ENCODE measurements at places on chromosomes 7 and 10.

DNA sequence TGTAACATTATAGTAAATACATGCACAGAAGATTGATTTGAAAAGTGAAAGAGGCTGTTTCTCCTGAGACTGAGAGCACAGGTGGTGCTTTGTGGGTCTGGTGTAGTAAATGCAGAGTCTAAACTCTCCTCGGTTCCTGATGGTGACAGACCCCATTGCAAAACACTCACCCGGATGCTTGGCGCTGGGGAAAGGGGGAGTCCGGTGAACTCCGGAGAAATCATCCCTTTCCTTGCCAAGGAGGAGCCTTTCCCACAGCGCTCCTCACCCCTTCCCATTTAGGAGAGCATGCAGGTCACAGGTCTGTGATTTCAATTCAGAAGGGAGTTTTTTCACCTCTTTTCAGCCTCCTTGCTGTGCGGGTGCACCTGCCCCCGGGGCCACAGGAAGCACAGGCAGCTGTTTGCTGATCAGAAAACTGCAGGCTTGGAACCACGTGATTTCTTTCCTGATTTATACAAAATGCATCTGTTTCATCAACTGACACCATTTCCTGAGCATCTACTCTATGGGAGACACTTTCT lies 75.6 kb upstream of the LYZL2 start:
- DNase-seq = no peak

DNA sequence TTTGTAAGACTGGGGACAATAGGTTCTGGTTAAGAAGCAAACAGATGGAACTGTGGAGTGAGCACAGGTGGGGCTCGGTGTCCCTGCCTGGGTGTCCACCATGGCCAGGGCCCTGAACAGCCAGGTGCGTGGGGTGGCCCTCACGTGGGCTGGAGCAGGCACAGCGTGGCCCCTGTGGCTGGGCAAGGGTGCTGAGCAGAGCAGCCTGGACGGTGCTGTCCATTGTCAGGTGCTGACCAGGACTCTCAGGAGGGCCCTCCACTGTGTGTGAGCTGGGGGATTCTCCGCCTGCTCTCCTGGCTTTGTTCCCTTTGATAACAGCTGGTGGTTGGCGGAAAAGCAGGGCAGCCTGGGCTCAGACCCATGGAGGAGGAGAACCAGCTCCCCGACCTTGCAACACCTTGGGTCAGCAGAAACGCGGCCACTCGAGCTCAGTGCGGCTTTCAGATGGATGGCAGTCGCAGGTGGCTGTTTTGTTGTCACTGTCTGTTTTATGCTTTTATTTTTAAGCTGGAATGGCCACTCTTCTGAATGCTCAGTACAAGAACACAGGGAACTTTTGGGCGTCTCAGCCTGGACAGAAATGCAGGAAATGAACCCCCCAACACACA lies 273.9 kb upstream of the ADARB2 start:
- no peak for DNase-seq

GRCh38 chr10:11898033-11898371 lies 74.8 kb downstream of the PROSER2 start:
- DNase-seq = no peak

GRCh38 chr10:21473135-21473534 lies 52.3 kb downstream of the SKIDA1 start:
- no peak for DNase-seq

DNA sequence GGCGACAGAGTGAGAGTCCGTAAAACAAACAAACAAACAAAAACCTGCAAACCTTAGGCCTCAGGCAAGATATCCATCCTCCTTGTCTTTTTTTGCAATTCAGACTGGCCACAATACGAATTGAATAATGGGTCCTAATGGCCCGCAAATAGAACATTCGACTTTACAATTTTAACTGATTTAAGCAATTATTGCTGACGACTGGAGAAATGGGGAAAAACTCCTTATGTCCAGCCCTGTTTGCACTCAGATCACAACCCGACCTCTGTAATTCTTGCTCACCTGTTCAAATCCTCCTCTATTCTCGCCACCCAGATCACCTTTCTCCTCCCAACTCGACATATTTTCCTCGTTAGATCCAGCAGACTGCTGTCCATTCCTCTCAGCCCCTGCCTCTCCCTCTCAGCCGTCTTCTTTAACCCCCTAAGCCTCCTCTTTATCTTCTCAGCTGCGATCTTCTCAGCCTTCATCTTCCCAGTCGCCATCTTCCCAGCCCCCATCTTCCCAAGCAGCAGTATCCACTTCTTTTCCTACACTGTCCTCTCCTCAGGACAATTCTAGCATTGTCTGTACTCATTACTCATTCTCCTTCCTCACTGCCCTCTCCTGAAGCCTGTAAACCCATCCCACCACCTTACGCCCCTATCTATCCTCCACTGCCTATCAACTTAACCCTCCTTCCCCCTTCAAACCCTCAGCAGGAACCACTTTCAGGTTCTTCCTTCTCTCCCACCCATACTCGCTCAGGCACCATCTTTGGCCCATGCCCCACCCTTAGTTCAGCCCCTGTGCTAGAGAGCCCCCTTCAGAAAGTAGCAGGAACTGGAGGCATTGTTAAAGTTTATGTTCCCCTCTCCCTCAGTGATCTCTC lies 61.8 kb downstream of the LRRC17 start:
- DNase-seq = no peak

GRCh38 chr10:29007370-29007747 lies 281.5 kb upstream of the LYZL1 start:
- DNase-seq = no peak

DNA sequence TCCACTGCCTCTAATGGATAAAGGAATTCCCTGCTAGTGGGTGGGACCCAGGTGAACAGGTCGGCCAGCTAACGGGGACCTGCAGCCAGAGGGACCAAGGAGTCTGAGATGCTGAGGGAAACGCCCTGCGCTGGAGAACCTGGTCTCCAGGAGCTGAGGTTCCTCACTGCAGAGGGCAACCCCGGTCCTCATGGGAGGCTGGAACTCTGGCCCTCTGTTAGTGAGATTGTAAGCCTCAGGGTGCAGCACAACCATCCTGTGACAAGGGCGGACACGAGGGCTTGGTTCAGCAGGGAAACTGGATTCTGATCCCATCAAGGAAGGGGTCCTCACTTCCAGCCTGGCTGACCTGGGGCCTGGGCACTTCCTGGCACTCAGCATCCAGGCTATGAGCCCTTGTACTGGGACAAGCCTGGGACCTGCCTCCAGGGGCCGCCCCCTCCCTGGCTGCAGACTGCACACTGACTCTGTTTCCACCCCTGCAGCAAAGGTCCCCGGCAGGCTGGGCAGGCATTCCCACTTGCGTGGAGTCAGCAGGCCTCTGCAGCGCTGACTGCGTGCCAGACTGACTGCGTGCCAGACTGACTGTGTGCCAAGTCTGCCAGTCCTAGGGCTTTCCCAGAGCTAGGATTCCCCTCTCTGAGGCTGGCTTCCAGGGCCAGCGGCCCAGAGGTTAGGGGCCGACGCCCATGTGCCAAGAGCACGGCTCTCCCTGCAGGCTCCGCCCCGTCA lies 143.2 kb downstream of the MAPK8 start:
- DNase-seq = no peak

DNA sequence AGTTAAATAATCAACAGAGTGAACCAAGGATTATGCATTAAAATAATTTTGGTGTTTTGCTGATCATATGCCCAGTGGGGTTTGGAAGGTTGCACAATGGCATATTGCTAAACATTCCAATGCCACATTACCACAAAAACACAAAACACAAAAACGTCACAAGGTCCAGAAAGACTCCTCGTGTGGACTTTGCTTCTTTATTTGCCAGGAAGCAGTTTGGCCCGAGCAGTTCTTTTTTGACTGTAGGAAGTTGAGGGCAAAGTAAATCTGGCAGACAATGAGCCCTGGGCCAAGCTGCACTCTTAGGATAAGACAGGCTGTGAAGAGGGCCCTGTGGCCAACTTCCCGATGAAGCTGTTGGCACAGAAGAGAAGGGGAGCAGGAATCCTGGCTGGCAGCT lies 39.2 kb upstream of the SLC35B4 start:
- no peak for DNase-seq

- DNase-seq = no peak
Measured at GRCh38 chr10:101668566-101668965, 26.4 kb downstream of the FBXW4 start.

- no peak for DNase-seq
Measured at GRCh38 chr7:47489624-47490023, 92.3 kb downstream of the TNS3 start.

DNA sequence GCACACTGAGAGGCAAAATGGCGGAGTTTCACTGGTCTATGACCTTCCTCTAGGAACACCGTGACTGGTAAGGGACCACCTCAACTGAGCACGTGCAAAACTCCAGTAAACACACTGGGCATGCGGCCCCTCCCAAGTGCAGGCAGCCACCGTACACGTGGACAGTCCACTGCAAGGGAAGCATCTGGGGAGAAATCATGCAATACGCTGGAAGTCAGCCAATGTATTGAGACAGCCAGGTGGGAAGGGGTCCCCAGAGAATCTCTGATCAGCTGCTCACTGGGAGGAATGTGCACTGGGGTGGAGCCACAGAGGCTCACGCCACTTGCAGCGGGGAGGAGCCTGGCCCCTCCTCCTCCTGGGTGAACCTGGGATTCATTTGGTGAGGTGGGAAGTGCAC lies 49.3 kb downstream of the CFAP46 start:
- DNase-seq = no peak

- DNase-seq = peak; percentile 91
Measured at GRCh38 chr7:111639934-111640333, 77.6 kb upstream of the IMMP2L start.

DNA sequence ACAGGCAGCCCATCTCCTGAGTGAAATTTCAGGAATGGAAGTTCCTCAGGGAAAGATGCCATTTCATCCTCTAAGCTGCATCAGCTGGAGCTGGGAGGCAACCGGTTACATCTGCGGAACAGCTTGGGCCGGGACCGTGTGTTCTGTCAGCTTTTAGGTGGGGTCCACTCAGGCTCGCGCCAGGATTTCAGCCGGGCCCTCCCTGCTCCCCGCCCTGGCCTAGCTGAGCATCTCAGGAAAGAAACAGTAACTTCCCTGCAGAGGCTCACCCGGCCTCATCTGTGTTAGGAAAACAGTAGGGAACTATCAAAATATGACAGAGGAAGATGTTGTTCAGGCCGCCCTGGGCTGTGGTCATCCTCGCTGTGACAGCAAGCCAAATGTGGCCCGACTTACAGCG lies 110.4 kb downstream of the TRIL start:
- DNase-seq = no peak

GRCh38 chr7:27595009-27595408 lies 67.7 kb downstream of the HIBADH start:
- no peak for DNase-seq

GRCh38 chr10:63297941-63298340 lies 164.8 kb downstream of the NRBF2 start:
- DNase-seq = no peak

- no peak for DNase-seq
Measured at GRCh38 chr10:110704906-110705476, 60.9 kb downstream of the RBM20 start.

DNA sequence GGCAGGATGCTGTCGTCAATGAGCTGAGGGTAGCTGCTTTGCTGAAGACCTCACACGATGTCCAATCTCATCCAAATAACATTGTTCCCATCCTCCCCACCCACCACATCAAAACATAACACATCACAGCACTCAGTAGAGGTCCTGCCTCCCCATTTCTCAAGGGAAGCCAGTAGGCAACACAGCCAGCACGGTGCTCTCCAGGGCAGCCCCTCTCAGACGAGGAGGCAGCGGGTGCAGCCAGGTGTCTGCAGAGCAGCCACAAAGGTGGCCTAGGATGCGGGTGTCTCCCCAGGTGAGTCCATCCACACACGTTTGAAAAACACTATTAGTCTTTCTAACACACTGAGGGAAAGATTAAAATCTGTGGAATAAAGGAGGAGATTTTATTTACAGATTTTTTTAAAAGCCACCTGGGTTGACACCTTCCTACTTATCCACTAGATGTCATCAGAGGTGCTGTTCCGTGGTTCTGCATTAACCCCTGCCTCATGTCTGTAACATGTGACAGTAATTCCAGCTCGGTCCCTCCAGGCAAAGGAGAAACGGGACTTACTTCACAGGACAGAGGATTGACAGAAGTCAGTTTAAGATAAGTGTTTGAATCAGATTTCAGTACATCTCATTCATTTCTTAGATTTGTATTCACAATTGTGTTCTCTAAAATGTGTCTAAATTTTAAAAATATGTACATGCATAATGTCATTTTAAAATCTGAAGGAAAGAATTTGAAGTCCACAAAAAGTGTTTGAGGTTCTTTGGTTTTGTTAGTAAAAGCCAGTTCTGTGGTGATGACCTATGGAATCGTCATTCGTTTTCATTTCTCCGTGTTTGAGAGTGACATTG lies 68.0 kb downstream of the LANCL2 start:
- peak; percentile 20 for DNase-seq

- no peak for DNase-seq
Measured at GRCh38 chr7:135773464-135773863, 24.9 kb upstream of the FAM180A start.

DNA sequence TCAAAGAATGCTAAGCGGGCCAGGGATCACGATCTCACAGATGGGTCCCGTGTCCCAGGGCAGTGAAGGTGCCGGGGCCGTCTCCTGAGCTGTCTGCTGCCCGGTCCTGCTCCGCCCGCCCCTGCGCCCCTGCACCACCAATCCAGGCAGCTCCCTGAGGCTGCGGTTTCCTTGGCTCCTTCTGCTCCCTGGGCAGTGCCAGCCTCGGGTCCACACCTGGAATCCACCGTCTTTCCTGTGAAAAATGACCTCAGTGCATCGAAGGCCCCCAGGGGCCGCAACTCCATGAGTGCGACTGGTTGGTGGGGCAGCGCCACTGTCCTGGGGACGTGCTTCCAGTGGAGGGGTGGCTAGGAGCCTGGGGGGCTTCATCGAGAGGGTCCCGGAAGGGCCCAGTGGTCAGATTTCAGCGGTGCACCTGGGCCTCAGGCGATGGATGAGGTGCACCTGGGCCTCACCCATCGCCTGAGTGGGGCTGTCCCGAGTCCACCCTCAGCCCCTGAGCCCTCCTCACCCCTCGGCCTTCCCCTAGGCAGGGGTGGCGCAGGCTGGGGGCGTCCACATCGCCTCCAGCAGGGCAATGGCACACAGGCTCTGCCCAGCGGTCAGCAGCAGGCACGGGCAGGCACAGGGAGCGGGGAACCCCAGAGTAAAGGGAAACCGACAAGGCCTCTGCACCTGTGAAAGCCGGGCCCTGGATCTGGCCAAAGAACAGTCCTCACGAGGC lies 27.2 kb downstream of the ADGRA1 start:
- no peak for DNase-seq

DNA sequence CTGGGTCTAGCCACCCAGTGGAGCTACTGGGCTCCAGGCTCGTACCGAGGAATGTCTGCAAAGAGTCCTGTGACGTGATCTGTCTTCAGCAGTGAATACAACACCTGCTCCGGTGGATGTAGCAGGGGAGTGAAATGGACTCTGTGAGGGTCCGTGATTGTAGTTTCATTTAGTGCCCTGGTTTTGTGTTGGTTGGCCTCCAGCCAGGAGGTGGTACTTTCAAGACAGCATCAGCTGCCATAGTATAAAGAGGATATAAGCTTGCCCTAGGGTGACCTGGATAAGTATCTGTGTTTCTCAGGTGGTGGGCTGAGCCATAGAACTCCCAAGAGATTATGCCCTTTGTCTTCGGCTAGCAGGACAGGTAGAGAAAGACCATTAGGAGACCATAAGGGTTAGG lies 24.6 kb upstream of the WNT2 start:
- DNase-seq = no peak

GRCh38 chr7:2494191-2495130 lies 18.3 kb upstream of the GRIFIN start:
- no peak for DNase-seq
